ENCODE measurements at places on chromosomes 1 and 21. TPM values are rescaled to one million over a fixed set of nuclear protein-coding genes. Genes with fewer than 3 reads are reported as not detected.
A peak's percentile ranks its signal among the peaks of the same experiment; 100 is the strongest.

CD48 gene
- 379 TPM for total RNA-seq

- peak; percentile 89 for DNase-seq
- peaks cover 18% of the 10 kb centered on the region for H3K27me3 ChIP-seq
- peak overlapping the region; percentile 73 for H3K27ac ChIP-seq
- H3K4me1 ChIP-seq = peaks cover 28% of the 10 kb centered on the region
- H3K4me3 ChIP-seq = peak overlapping the region; percentile 79
Measured at GRCh38 chr1:6489799-6490180, 1.7 kb downstream of the PLEKHG5 start.

GRCh38 chr21:33936301-33937038 is 20.9 kb upstream of the ATP5PO start:
- H3K27me3 ChIP-seq = no peaks in the 10 kb centered on the region
- peak overlapping the region; percentile 87 for H3K27ac ChIP-seq
- H3K36me3 ChIP-seq = peaks cover 46% of the 10 kb centered on the region
- no peak for DNase-seq
- peaks cover 52% of the 10 kb centered on the region for H3K4me1 ChIP-seq

- H3K36me3 ChIP-seq = no peaks in the 10 kb centered on the region
- H3K4me1 ChIP-seq = peaks cover 9% of the 10 kb centered on the region
- H3K27ac ChIP-seq = no peak overlapping the region
- no peaks in the 10 kb centered on the region for H3K27me3 ChIP-seq
- no peak overlapping the region for H3K4me3 ChIP-seq
Measured at GRCh38 chr1:67608661-67609576, 76.1 kb upstream of the GADD45A start.

DNA sequence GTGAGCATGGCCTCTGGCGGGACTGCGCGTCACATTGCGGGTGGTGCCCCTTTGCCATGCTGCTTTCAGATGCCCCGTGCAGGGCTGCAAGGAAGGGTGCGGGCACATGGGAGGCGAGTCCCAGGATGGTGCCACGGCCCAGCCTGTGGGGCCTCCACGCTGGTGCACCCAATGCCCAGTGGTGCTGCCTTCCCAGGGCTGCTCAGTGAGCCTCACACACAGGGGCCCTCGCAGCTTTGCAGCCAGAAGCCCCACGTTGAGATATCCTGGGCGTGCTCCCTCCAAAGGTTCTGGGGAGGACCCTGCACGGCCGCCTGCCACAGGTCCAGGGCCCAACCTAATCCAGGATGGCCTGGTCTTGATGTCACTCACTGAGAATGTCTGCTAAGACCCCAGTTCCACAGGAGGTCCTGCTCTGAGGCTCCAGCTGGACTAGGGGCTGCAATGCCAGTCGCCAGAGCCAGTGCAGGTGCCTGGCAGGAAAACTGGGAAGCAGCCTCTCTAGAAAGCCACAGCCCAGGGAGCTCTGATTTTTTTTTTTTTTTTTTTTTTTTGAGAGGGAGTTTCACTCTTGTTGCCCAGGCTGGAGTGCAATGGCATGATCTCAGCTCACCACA is 34.1 kb upstream of the PRSS38 start:
- H3K4me3 ChIP-seq = no peak overlapping the region
- H3K27ac ChIP-seq = no peak overlapping the region
- peaks cover 8% of the 10 kb centered on the region for H3K27me3 ChIP-seq
- H3K4me1 ChIP-seq = no peaks in the 10 kb centered on the region
- H3K36me3 ChIP-seq = peaks cover 11% of the 10 kb centered on the region

- no peaks in the 10 kb centered on the region for H3K36me3 ChIP-seq
- DNase-seq = no peak
- H3K4me3 ChIP-seq = no peak overlapping the region
- peaks cover 2% of the 10 kb centered on the region for H3K4me1 ChIP-seq
Measured at GRCh38 chr1:31583995-31584868, 7.9 kb downstream of the TINAGL1 start.

KCNE2 gene
- not detected for total RNA-seq

DNA sequence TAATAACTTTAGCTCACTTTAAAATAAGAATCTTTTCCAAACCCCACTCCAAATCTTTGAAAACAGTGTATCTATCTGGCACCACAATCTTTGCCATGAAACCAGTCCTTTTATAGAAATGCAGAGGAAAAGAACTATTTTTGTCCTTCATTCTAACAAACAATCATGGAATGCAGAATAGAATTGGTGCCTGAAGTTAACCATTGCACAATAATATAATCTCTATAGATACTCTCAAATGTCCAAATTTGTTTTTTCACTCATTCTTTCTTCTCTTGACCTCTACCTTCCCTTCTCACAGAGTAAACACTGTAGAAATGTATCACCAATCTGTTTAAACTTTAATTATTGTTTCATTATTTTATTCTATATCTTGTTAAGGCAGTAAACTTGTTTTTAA is 34.8 kb downstream of the TTLL7 start:
- H3K27me3 ChIP-seq = peaks cover 10% of the 10 kb centered on the region
- no peak overlapping the region for H3K4me3 ChIP-seq
- H3K27ac ChIP-seq = no peak overlapping the region
- no peak for DNase-seq
- H3K4me1 ChIP-seq = no peaks in the 10 kb centered on the region

ACTL8 gene
- total RNA-seq = not detected

- no peaks in the 10 kb centered on the region for H3K36me3 ChIP-seq
- H3K27me3 ChIP-seq = no peaks in the 10 kb centered on the region
- no peaks in the 10 kb centered on the region for H3K4me1 ChIP-seq
Measured at GRCh38 chr1:186474208-186474607, 13.3 kb upstream of the PDC start.

NECTIN4 gene
- not detected for total RNA-seq

GRCh38 chr1:183483224-183483623 is 10.9 kb downstream of the SMG7 start:
- H3K27ac ChIP-seq = no peak overlapping the region
- no peak for DNase-seq
- no peak overlapping the region for H3K4me3 ChIP-seq

DNA sequence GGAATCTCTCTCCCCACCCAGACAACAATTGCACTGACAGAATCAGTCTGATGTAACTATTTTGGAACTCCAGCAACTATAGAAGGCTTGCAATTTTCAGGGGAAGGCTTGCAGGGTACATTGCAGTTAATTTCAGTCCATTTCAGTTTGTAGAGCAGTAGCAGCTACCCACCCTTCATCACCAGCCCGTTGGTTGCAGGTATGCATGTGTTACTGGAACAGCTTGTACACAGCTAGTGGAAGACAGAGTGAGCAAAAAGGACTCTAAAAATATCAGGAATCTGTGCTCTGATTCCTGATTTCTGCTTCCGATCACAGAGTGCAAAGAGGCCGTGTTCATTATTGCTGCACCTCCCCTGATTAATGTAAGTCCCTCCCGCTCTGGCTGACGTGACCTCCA is 449.0 kb downstream of the NPHP4 start:
- H3K27me3 ChIP-seq = peaks cover 26% of the 10 kb centered on the region
- H3K36me3 ChIP-seq = no peaks in the 10 kb centered on the region
- H3K4me3 ChIP-seq = no peak overlapping the region
- no peak overlapping the region for H3K27ac ChIP-seq

DNA sequence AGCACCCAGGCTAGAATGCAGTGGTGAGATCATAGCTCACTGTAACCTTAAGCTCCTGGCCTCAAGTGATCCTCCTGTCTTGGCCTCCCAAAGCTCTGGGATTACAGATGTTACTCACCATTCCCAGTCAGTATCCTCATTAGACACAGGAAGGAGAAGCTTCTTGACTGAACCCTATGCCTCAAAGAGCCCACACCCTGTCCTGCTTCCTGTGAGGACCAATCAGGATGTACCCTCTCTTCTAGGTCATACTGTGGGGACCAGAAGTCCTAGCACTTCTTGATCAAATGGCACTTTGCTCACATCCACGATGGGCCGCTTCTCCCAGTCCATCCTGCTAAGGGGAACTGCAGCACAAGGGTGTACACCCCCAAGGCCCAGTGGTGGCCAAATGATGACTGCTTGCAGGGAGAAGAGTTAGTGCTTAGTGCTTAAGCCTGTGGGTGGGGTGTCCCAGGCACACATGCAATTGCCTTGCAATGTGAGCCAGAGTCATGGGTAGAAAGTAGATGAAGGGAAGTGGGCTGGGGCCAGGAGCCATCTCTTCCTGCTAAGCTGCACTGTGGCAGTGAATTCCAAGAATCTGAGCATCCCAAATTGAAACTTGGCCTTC is 9.8 kb downstream of the CD34 start:
- H3K36me3 ChIP-seq = no peaks in the 10 kb centered on the region
- peaks cover 36% of the 10 kb centered on the region for H3K4me1 ChIP-seq

UTS2 gene
- total RNA-seq = 2.0 TPM

DNA sequence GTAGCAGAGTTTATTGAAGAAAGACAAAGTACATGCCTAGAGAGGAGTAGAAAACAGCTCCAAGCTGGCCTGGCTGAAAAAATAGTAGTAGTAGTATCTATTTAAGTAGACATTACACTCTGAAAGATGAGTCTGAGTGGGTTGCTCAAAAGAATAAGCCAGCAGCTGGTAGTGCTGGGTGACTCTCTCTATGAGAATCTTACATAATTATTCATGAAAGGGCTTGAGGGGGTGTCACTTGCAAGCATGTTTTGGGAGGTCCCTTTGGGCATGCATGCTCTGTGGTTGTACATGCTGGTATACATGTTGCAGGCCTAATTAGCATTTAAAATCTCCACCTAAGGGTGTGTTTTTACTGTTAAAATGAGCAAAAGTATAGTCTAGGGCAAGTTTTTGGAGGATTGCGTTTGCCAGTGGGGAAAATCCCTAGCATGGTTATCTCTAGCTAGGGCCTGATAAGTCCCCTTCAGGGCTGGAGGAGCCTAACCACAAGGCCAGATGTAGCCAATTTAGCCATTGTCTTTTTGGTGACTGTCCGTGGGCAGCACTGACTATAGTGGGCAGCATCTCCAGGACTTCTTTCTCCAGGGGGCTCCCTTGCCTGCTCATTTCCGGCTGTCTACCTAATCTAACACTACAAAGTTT is 11.0 kb upstream of the FCGR2A start:
- no peak overlapping the region for H3K4me3 ChIP-seq
- H3K27me3 ChIP-seq = peaks cover 61% of the 10 kb centered on the region
- peaks cover 19% of the 10 kb centered on the region for H3K4me1 ChIP-seq
- no peak for DNase-seq
- H3K36me3 ChIP-seq = no peaks in the 10 kb centered on the region
- no peak overlapping the region for H3K27ac ChIP-seq

CHRM3 gene
- 0.20 TPM for total RNA-seq

WNT3A gene
- total RNA-seq = not detected

FNDC5 gene
- not detected for total RNA-seq

FCAMR gene
- total RNA-seq = not detected

KCNH1 gene
- not detected for total RNA-seq

DNA sequence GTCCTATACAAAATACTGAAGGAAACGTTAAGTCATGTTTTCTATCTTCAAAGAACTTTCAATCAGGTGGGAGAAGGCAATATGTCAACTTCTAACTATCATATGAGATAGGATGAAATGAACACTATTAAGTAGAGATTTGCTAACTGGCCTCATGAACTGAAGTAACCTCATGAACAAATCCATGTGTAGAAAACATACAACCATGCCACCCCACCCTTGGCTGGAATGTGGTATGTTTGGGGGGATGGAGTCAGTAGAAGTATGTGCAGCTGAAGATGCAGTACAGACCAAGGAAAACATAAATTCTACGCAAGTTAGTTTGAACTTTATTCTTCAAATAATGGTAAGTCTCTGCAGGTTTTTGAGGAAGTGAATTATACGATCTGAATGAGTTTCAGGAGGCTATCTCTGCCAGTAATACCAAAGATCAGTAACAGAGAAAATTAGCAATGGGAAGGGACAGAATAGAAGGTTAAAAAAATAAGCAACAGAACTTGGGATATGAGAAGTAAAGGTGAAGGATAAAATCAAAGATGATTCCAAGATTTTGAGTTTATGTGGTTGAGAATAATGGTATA is 4.5 kb downstream of the TRMT1L start:
- DNase-seq = no peak
- peak overlapping the region; percentile 6 for H3K27ac ChIP-seq
- no peak overlapping the region for H3K4me3 ChIP-seq
- H3K36me3 ChIP-seq = peaks cover 26% of the 10 kb centered on the region
- no peaks in the 10 kb centered on the region for H3K27me3 ChIP-seq

SELENBP1 gene
- total RNA-seq = not detected

DNA sequence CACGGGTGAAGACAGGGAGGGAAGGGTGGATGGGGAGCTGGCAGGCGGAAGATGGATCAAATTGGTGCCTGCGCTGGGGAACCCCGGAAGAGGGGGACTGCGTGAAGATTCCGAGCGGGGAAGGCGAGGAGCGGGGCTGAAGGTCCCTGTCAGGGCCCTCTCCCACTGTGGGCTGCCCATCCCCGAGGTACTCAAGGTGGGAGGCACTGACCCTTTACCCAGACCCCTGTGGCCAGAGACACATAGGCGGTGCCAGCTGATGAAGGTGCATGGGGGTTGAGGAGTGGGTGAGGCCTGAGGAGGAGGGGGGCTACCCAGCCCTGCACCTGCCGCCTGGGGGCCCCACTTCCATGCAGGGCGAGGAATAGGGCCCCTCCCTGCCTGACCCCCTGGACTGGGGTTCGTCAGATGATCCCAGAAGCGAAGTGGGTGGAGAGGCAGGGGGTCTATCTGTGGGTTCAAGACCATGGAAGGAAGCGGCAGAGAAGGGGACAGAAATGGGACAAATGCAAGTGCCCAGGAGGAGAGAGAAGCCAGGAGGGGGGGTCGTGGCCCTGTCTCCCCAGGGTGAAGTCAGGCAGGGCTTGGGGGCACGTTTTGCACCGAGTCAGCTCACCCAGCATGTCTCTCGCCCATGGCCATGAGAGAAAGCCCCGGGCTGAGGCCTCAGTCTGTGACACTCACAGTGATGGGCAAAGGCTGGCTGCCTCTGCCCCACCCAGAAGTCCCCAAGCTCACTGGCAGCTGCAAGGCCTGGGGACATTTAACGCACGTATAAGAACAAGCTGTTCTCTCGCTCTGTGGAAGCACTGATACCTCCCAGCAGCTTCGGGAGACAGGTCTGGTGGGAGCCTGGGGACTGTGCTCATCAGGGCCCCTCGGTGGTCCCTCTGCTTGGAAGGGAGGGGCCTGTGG is 7.0 kb upstream of the MMEL1 start:
- H3K27me3 ChIP-seq = peaks cover 3% of the 10 kb centered on the region
- DNase-seq = no peak
- no peak overlapping the region for H3K27ac ChIP-seq
- peaks cover 8% of the 10 kb centered on the region for H3K4me1 ChIP-seq
- H3K36me3 ChIP-seq = peaks cover 4% of the 10 kb centered on the region

DNA sequence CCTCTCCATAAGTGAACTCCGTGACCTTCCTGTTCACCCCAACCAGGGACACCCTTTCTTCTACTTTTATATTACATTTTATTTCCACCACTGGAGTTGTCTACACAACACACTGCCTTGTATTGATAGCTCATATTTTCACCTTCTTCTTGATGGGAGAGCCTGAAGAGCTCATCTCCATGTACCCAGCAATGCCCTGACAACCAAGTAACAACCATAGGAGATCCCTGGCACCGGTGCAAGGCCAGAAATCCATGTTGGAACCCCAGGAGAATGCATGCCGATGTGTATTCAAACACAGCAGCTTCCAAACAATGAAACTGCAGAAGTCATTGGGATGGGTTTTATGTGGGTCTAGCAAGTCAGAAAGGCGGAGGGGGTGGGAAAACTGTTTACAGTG is 15.5 kb downstream of the TENT5C start:
- H3K4me1 ChIP-seq = peaks cover 23% of the 10 kb centered on the region
- H3K4me3 ChIP-seq = no peak overlapping the region
- no peak overlapping the region for H3K27ac ChIP-seq
- DNase-seq = no peak
- peaks cover 56% of the 10 kb centered on the region for H3K36me3 ChIP-seq

GABRD gene
- total RNA-seq = not detected

ITGB2 gene
- total RNA-seq = 452 TPM

ADGRB2 gene
- 0.74 TPM for total RNA-seq

SPATA46 gene
- total RNA-seq = not detected
